ENCODE measurements at places on chromosomes 4 and X. TPM values are rescaled to one million over a fixed set of nuclear protein-coding genes. Genes with fewer than 3 reads are reported as not detected.

DNA sequence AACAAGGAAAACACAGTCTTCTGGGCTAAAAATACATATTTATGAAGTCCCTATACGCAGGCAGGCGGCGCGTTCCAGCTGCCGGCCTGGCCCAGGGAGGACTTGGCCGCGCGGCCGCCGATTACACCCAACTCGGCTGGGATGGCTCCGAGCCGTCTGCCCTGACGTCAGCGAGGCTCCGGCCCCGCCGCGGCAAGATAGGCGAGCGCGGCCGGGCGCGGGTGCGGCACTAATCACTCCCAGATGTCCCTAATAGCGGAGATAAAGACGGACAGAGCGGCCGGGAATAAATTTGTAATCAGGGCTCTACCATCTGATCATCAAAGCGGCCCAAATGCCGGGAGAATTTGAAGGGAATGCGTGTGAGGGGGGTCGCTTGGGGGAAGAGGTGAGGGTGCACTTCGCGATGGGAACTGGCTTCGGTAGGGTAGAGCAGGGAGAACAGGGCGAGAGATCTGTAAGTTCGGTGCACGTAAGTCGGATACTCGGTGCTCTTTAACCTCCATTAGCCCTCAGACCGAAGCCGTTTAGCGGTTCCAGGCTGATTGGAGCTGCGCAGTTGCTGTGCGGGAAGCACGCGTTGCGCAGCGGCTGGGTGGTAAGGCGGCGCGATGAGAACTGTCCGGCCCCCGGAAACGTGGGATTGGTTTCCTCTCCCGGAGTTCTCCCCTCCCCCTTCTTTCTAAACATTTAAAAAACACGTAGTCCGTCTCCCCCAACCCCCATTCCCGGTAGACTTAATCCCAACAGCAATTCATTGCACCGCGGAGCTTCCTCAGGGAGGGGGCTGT, 7.7 kb downstream of the HAND2 start:
- peaks cover 2% of the 10 kb centered on the region for H3K4me1 ChIP-seq
- no peaks in the 10 kb centered on the region for H3K36me3 ChIP-seq

Gene PITX2
- total RNA-seq = 0.26 TPM

Gene RAI2
- 1.3 TPM for total RNA-seq

DNA sequence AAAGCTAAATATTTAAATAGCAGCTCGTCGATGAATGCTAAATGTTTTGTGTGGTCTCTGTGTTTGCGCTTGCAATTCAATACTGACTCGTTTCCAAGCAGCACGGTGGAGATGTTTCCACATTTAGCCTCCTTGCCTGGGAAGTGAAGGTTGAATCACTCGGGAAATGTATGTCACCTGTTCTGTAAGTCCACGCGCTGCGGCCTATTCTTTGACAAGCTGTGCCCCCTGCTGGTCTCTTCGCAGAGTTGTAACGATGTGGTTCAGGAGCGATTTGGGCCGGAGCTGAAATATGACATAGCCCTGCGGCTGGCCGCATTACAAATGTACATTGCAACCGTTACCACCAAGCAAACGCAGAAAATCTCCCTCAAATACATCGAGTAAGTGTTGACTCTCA, 89.6 kb upstream of the PRPS2 start:
- no peaks in the 10 kb centered on the region for H3K27me3 ChIP-seq
- no peaks in the 10 kb centered on the region for H3K4me1 ChIP-seq
- DNase-seq = peak; percentile 57
- no peaks in the 10 kb centered on the region for H3K36me3 ChIP-seq
- no peak overlapping the region for H3K4me3 ChIP-seq
- H3K27ac ChIP-seq = no peak overlapping the region

GRCh38 chrX:66751136-66751782, 112.4 kb upstream of the EDA2R start:
- no peaks in the 10 kb centered on the region for H3K36me3 ChIP-seq
- H3K4me3 ChIP-seq = no peak overlapping the region
- no peaks in the 10 kb centered on the region for H3K4me1 ChIP-seq
- no peaks in the 10 kb centered on the region for H3K27me3 ChIP-seq
- no peak for DNase-seq

Gene PF4V1
- total RNA-seq = not detected

Gene FOXP3
- under 0.01 TPM for total RNA-seq

DNA sequence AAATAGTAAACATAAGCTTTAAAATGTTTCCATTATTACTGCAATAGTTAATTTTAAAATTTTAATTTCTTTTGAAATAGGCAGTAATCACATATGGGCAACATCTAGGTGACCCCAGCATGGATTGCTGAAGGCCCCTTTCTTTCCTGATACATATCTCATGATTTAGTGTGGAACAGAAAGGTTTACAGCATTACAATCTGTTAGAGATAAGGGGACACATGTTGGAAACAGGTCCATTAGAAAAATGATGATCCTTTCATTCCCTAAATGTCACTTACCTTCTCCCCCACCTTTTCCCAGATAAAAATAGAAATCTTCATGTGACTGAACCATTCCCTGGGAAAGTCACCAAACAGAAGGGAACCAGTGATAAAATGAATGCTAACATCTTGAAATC, 90.4 kb downstream of the RASL11B start:
- H3K4me3 ChIP-seq = no peak overlapping the region
- H3K4me1 ChIP-seq = peaks cover 11% of the 10 kb centered on the region
- H3K36me3 ChIP-seq = no peaks in the 10 kb centered on the region
- no peaks in the 10 kb centered on the region for H3K27me3 ChIP-seq

DNA sequence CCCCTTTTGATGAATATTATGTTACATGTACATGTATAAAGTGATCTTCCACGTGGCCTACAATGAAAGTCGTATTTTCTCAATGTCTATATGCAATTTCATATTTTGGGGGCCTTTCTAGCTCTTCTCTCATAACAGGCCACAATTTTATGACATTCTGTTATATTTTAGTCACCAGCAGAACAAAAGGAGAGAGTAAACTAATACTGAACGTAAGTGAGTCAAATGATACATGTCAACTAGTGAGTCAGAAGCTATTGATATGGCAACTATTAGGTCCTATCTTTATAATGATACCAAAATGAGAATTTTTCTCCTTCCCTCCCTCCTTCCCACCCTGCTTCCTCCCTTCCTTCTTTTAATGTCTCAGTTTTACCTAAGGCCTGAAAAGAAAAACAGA, 14.4 kb downstream of the GC start:
- H3K27me3 ChIP-seq = peaks cover 2% of the 10 kb centered on the region
- H3K36me3 ChIP-seq = no peaks in the 10 kb centered on the region
- no peak overlapping the region for H3K27ac ChIP-seq
- H3K4me3 ChIP-seq = no peak overlapping the region
- no peaks in the 10 kb centered on the region for H3K4me1 ChIP-seq

DNA sequence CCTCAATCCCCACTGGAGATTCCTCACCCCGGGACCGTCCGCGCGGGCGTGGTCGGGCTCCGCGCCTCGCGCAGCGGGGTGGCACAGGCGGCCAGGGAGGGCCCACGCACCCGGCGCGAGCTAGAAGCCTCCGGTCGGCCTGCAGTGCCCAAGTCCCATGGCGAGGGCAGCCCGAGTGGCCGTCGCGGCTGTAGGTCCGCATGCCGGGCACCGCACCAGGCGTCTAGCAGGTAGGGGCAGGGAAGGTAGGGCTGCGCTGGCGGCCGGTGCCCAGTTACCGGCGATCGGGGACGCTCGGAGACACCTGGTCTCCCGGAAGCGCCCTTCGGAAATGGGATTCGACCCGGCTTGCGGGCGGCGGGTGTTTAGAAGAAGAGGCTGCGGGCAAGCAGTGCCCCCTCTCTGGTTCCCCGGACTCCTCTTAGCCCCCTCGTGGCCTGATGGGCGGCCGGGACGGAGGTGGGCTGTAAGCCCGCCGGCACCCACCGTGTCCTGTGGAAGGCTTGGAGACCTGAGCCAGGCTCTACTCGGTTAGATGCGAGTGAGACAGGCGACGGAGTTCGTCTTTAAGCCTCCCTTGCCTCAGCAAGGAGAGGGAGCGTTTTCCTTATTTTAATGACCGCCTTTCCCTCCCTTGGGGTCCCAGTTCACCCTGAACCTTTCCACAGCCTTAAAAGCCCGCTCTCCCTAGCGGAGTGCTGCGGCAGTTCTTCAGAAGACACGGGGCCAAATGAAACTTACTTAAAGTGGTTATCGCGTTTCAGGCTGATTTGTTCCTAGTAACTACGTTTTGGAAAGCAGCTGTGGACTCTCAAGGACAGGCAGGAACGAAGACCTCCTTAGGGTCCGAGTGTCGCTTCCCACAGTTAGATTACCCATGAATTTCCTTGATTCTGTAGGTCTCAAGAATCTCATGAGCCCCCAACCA, 821 bp downstream of the SLITRK2 start:
- no peaks in the 10 kb centered on the region for H3K4me1 ChIP-seq
- DNase-seq = no peak
- no peak overlapping the region for H3K4me3 ChIP-seq
- peaks cover 2% of the 10 kb centered on the region for H3K27me3 ChIP-seq

DNA sequence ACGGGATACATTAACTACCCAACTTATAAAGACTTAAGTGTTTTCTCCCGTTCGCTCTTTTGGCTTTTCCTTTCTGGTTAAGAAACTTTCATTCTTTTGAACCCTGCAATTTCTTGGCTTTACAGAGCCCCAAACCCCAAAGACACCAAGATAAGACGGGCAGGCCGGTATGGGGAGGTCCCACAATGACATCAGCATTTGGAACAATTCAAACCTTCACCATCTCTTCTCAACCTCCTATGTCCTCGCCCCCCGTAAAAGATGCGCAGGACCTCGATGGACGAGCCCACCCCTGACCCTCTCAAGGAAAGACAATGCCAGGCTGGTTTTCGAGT, 999 bp downstream of the ZNF518B start:
- H3K4me3 ChIP-seq = peak overlapping the region; percentile 66
- no peaks in the 10 kb centered on the region for H3K27me3 ChIP-seq
- peak overlapping the region; percentile 1 for H3K27ac ChIP-seq
- DNase-seq = no peak
- no peaks in the 10 kb centered on the region for H3K4me1 ChIP-seq

DNA sequence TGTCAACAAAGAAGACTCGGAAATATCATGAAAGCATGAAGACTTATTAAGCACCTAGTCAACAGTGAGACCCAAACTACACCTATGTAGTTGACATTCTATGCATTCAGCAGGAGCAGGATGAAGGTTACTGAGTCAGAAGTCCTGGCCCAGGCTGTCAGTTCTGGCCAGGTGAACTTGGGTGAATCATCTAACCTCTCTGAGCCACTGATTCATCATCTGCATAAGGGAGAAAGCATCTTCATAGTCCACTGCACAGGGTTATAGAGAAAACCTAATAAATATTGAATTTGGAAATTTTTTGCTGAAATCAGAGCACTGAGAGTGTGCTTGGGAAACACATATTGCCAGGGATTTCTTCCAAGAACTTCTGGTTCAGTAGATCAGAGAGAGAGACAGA, 296.0 kb upstream of the SFRP2 start:
- H3K27ac ChIP-seq = no peak overlapping the region
- peak; percentile 47 for DNase-seq
- no peak overlapping the region for H3K4me3 ChIP-seq
- no peaks in the 10 kb centered on the region for H3K36me3 ChIP-seq

DNA sequence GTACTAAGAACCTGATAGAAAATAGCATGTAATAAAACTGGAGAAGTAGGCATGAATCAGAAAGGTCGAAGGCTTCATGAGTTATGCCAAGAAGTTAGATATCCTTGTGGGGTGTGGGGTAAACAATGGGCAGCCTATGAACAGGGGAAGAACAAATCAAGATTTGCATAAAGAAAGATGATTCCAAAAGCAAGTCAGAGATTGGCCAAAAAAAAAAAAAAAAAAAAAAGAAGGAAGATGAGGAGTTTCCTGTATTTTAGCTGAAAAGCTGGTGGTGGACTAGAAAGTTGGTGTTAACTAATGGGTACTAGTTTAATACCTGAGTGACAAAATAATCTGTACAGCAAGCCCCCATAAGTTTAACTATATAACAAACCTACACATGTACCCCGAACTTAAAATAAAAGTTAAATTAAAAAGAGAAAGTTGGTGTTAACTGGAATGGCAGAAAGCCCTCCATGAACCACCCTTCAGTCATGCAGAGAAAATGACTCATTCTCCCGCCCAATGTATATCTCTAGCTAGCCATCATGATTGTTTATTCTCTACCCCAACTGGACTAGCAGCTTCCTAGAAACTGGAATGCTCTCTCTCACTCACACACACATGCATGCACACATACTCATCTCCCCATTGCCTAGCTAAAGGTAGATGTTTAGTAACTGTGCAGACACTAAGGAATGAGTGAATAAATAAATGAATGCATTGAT, 41.7 kb downstream of the ATP11C start:
- H3K27me3 ChIP-seq = no peaks in the 10 kb centered on the region
- no peaks in the 10 kb centered on the region for H3K36me3 ChIP-seq
- no peak overlapping the region for H3K4me3 ChIP-seq
- H3K27ac ChIP-seq = peak overlapping the region; percentile 48

Gene HGFAC
- under 0.01 TPM for total RNA-seq

Gene GPR119
- total RNA-seq = not detected

- no peaks in the 10 kb centered on the region for H3K4me1 ChIP-seq
- H3K36me3 ChIP-seq = no peaks in the 10 kb centered on the region
- DNase-seq = no peak
- H3K27ac ChIP-seq = no peak overlapping the region
These were observed 93.1 kb downstream of the NSUN7 start for GRCh38 chr4:40842725-40843423.

- H3K27me3 ChIP-seq = no peaks in the 10 kb centered on the region
- DNase-seq = no peak
- H3K27ac ChIP-seq = no peak overlapping the region
- no peaks in the 10 kb centered on the region for H3K36me3 ChIP-seq
These were observed 254.4 kb upstream of the CXXC4 start for GRCh38 chr4:104749062-104749461.

GRCh38 chr4:46931981-46932380, 22.9 kb upstream of the COX7B2 start:
- H3K27ac ChIP-seq = no peak overlapping the region
- H3K36me3 ChIP-seq = no peaks in the 10 kb centered on the region
- DNase-seq = peak; percentile 45
- no peaks in the 10 kb centered on the region for H3K27me3 ChIP-seq
- H3K4me1 ChIP-seq = no peaks in the 10 kb centered on the region

DNA sequence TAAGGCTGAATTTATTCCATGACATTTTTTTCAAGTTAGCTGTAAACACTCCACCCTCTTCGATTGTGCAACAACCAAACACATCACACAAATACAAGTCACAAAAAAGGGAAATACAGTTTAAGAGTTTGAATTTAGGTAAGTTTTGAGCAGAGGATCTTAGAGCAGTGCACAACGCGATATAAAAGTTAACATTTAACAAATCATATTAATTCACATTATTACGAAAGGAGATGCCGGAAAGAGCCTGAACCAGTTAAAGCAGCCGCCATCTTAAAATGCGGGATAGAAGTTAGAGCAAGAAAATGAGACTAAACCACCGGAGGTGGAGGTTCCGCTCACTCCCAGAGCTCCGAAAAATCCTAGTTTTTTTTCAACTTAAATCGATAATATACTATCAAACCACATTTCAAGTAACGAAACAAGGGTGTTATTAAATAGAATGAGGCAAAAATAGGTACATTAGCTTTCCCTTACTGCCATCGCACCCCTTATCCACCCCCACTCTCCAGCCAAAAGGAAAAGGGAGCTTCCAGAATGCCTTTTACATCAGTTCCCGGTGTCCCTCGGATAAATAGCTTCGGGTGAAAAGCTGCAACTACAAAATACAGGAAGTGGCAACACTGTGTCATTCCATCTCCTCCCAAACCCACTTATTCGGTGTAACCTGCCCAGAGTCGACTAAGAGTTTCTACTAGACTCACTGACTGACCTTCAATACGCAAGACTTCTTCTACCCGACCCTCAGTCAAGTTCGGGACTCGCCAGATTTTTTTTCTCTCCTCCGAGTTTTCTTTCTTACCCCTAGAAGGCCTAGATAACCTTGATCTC, 1.9 kb downstream of the UBE2D3 start:
- H3K27me3 ChIP-seq = no peaks in the 10 kb centered on the region
- peak overlapping the region; percentile 86 for H3K4me3 ChIP-seq
- no peaks in the 10 kb centered on the region for H3K36me3 ChIP-seq
- H3K4me1 ChIP-seq = peaks cover 8% of the 10 kb centered on the region
- peak overlapping the region; percentile 99 for H3K27ac ChIP-seq
- DNase-seq = peak; percentile 83

Gene CCDC120
- 0.51 TPM for total RNA-seq
